ENCODE measurements at places on chromosomes 6 and 20.

GRCh38 chr6:11069760-11070159 lies 23.9 kb upstream of the SMIM13 start:
- no peak for DNase-seq

DNA sequence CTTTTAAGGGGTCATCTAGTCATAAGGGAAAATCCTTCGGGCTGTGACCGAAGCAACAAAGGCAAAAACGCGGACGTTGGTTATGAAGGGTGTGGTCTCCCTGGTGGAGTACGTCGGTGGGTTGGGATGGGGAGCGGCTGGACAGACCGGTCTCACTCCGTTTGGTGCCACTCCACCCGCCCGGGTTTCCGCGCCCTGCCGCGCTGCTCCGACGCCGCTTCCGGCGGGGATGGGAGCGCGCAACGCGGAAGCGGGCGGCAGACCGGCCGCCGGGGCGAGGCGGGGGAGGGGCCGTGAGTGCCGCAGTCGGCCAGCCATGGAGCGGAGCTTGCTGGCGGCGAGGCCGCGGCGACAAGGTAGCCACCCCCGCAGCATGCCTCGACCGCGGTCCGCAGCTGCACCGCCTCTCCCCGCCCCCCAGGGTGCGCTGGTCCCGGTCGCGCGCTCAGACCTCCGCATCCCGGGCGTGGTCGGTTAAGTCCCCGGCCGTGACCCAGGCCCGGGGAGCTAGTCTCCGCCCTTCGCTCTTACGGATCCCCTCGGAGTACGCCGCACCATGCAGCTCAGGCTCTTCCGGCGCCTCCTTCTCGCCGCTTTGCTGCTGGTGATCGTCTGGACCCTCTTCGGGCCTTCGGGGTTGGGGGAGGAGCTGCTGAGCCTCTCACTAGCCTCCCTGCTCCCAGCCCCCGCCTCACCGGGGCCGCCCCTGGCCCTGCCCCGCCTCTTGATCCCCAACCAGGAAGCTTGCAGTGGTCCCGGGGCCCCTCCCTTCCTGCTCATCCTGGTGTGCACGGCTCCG lies at the start of gene B3GALT4:
B3GALT4 (plus strand) TSS at position 260 of the 799 bp plus-strand sequence; CDS start at position 557, 297 bp downstream.
- DNase-seq = peak; percentile 65

DNA sequence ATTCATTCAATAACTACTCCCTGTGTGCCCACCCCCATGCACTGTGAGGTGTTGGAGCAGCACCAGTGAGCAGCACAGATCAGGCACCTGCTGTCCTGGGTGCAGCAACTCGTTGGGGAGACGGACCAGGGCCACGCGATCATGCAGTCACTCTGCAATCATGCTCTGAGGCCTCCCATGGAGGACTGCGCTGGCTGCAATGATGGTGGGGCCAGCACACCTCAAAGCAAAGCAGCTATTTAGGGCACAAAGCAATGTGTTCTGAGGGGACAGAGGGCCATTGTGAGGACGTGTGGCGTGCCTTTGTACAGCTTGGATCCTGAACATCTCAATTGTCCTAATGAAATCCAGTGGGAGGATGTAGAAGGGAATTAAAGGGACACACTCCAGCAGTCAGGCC lies 41.0 kb upstream of the MPC1 start:
- no peak for DNase-seq

- DNase-seq = no peak
These were observed 6.1 kb downstream of the SIRPG start for GRCh38 chr20:1651268-1652058.

DNA sequence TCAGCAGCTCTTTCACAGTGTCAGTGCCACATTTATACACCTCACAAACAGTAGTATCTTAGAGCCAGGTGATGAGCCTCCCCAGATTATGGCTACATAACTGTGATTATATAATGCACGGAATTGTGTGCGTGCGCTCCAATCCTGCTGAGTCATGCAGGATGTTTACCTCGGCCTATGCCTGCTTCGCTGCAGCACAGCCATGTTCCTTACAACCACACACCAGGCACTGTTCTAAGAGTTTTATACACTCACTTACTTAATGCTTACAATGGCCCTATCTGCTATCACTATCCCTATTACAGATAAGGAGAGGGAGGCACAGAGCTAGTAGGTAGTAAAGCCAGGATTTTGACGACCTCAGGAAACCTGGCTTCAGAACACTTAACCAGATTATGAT lies 7.3 kb downstream of the ZKSCAN3 start:
- no peak for DNase-seq

DNA sequence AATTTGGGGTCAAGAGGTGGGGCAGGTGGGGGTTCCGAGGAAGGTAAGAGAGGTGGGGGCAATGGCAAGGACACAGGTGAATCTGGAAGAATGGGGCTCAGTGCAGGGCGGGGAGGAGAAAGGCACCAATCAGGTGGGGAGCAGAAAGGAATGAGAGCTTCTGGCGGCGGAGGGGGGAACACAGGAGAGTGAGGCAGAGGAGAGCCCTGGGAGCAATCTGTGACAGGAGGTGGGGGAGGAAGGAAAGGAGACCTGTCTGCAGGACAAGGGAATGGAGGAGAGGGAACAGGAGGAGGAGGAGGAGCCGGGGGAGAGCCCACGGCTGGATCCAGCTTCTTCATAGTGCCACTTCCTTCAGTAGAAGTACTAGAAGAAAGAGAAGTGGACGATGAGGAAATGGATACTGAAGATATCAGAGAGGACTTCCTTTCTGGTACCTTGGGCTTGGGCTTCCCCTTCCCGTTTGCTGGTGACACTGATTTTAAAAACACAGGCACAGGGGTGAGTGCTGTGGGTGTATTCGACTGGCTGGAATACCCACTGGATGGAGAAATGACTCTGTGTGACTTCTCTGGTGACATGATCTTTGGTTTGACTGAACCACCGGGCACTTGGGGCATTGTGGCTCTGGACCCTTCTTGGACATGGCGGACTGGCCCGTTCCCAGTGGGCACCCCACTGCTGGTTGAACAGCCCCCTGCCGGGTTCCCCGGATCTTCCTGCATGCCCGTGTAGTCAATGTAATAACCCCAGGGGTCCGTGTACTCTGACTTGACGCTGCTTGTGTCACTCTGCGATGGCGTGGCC lies 27.4 kb downstream of the HEBP2 start:
- no peak for DNase-seq

- peak; percentile 36 for DNase-seq
These were observed 95.9 kb upstream of the JAG1 start for GRCh38 chr20:10769700-10770099.

GRCh38 chr20:62825986-62826645 lies 9.3 kb downstream of the COL9A3 start:
- no peak for DNase-seq

DNA sequence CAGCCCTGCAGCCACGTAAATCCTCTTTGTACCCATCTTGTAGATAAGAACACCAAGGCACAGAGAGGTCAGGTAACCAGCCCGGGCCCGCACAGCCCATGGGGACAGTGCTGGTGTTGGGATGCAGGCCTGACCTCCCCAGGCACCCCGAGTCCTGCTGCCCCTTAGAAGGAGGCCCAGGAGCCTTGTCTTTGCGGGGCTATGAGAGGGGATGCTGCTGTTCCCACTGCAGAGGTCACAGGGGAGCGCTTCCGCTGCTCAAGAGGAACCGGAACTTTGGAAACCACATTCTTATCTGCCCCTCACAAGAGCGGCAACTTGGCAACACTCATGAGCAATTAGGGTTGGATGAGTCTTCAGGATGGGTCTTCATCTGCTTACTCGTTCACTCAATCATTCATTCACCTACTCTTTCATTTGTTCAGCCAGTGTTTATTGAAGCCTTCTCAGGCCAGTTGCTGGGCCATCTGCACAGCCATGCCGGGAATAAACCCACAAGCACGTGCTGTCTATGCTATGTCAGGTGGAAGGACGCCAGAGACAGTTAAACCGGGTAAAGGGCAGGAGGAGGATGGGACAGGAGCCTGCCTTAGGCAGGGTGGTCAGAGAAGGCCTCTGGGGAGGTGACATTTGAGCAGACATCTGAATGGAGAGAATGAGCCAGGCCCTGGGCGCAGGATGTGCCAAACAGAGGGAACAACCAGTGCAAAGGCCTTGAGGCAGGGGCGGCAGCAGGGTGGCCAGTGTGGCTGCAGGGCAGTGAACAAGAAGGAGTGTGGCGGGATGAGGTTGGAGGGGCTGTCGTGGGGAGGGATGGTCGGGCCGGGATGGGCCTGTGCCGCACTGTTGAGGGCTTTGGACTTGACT lies 60.8 kb downstream of the RBM38 start:
- no peak for DNase-seq

DNA sequence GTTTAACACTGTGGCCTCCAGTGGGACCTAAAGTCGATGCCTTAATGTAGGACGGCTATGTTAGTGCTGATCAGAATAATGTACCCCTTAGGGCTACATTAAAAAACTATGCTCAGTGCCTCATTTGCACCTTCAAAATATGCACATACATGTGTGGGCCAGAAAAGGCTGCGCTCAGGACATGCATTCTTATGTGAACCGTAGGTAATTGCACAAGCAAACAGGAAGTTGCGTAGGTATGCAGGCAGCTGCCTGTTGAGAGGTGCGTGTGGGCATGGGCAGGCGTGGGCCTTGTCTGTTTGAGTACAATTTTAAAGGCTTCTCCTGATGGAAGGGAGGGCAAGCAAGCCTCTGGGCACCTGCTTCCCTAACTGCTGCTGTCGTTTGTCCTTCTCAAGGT lies 116.2 kb upstream of the JAG1 start:
- no peak for DNase-seq

DNA sequence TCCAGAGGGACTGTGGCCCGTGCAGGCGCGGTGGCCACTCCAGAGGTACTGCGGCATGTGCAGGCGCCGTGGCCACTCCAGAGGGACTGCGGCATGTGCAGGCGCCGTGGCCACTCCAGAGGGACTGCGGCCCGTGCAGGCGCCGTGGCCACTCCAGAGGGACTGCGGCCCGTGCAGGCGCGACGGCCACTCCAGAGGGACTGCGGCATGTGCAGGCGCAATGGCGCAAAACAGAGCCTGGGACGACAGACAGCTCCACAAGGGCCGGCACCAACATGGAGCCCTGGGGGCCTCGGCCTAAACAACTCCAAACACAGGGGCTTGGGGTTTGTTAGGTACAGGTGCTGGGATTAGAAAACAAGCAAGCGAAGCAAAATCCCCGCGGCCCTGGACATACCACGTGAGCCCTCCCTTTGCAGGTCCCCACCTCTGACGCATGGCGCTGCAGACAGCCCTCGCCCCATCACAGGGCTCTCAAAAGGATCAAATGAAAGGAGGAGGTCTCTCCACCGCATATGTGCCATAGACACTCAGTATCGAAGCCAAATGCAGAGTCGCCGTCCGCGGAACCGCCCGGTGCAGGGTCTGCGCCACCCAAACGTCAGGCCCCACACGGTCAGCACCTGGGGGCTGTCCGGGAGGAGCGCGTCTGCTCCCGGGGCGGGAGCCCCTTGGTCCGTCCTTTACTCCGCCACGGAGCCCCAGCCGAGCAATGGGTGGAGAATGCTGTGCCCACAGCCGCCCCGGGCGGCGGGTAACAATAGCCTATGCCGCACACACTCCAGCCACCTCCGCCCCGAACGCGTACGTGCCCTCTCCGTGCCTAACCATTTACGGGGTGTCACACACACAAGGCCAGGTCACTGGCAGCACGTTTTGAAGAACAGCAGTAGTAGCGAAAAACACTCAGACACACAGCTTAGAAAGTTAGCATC lies 85.7 kb downstream of the TAF4 start:
- DNase-seq = no peak
